ENCODE measurements at places on chromosomes 3 and 15. TPM values are rescaled to one million over a fixed set of nuclear protein-coding genes. Genes with fewer than 3 reads are reported as not detected.

SOX2 gene
- not detected for polyA plus RNA-seq

GRCh38 chr3:13403213-13403819 lies 16.8 kb downstream of the NUP210 start:
- DNase-seq: no peak

DNA sequence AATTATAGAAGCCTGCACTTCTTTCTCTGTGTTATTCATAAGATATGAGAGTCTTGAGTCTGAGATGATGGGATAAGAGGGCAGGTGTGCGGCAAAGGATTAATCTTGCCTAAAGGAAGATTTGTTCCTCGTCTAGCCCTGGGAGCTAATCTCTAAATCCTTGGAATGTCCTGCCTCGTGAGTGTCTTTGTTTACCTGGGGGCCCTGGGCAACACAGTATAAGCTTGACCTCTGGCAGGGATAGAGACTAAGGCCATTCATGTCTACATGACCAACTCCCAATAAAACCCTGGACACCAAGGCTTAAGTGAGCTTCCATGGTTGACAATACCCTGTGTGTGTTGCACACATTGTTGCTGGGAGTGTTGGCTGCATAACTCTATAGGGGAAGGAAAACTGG lies 3.2 kb upstream of the AGBL1 start:
- DNase-seq: no peak

- no peak for DNase-seq
Measured at GRCh38 chr3:20375302-20375701, 189.3 kb upstream of the SGO1 start.

DNA sequence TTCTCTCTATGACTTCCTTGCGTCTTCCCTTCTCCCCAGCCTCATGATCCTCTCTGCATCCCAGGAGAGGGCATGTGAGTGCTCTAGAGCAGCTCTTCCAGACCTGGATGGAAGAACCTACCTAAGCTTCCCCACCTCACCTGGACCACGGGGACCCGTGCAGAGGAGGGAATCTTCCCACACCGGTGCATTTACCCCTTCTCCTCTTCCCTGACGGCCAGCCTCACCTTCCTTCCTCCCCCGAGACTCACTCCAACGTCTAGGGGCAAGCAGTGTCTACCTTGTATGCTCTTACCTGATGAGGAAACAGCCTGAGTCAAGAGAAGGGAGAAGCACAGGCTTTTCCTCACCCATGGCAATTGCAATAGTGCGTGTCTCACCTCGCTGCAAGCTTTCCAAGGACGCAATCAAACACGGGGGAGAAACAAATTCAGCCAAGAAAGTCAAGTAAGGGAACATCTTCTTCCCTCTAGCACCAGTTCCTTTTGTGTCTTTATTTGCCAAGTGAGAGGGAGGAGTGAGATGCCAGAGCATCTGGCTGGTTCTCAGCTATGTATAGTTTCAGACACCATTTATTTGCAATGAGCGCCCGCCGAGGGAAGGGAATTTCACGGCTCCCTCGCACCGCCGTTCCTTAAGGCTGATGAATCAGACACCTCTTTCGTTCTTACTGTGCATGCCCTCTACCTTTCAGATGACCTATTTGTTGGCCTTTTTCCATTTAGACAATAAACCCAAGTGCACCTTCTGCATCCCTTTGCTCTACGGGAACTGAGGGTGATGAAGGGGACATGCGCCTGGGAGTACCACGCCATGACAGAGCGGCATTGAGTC lies 1.8 kb upstream of the CCR9 start:
- no peak for DNase-seq

- no peak for DNase-seq
Measured at GRCh38 chr3:32684029-32684799, 774 bp upstream of the CNOT10 start.

GRCh38 chr3:64716110-64716710 lies 28.4 kb upstream of the ADAMTS9 start:
- DNase-seq: no peak

- DNase-seq: no peak
Measured at GRCh38 chr15:63465104-63465503, 39.3 kb upstream of the USP3 start.
